ENCODE measurements at places on chromosomes 6 and 20.
A peak's percentile ranks its signal among the peaks of the same experiment; 100 is the strongest.

GRCh38 chr6:129491436-129491835 lies 218.5 kb downstream of the ARHGAP18 start:
- DNase-seq: peak; percentile 22

DNA sequence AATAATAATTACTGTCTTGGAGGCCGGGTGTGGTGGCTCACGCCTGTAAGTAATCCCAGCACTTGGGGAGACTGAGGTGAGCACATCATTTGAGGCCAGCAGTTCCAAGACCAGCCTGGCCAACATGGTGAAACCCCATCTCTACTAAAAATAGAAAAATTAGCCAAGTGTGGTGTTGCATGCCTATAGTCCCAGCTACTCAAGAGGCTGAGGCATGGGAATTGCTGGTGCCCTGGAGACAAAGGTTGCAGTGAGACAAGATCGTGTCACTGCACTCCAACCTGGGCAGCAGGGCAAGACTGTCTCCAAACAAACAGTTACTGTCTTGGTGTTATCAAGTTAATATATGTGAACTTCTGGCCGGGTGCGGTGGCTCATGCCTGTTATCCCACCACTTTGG lies 4.9 kb downstream of the RRP36 start:
- no peak for DNase-seq

DNA sequence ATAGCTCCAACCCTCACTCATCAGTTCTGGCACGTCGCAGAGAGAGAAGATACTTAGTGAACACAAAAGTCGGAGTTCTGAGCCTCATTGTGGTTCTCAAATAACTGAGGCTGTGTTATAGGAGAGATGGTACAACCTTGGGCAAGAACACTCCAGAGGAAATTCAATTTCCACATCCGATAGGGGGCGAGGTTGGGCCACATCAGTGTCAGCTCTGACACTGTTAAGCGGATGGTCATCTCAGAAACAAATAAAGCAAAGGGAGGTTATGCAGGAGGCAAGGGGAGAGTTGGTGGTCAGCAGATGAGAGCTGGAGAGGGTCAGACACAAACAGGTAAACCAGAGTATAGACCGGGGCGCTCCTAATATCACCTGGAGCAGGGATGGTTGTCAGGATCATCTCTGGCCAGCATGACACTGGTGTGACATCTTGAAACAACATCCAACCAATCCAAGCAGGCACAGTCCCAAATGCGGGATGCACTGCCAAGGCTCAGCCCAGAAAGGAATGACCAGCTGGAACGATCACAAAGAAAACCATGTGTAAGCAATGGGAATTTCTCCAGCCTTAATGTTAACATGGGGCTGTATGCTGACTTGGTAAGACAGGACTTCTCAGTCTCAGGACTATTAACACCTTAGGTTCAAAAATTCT lies 331.8 kb downstream of the HACE1 start:
- DNase-seq: peak; percentile 77

- DNase-seq: no peak
Measured at GRCh38 chr20:18728165-18728869, 85.3 kb upstream of the SCP2D1 start.

DNA sequence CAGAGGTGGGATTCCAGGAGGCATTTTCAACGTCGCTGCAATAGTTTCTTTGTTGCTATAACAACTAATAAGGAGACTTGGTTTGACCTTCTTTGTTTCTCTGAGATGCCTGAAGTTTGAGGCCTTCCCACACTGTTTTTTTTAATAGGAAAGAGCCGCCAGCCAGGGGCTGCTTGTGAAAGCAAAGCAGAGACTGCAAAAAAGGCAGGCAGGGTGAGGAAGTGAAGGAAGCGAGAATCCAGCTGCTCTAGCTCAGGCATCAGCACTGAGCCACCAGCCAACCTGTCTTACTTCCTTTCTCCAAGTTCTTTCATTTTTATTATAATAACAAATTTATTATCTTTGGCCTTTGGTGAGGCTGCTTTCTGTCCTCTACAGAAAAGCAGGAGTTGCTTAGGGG lies 179.1 kb downstream of the DOK5 start:
- DNase-seq: peak; percentile 28

DNA sequence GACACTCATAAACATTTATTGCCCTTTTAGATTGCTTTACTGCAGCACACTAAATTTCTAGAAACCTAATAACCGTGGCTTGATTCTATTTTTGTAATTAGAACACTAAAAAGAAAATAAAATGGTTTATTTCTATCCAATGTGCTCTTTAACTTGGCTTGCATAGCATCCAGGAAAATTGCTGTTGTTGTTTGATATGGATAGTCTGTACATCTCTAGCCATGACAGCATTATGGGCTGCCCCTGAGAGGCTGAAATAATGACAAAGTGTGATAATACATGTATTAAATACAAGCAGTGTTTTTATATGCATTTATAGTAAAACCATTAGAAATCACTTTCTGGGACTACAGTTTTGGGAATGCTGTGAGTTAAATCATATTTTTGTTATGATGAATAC lies 472.5 kb downstream of the EPM2A start:
- DNase-seq: no peak

DNA sequence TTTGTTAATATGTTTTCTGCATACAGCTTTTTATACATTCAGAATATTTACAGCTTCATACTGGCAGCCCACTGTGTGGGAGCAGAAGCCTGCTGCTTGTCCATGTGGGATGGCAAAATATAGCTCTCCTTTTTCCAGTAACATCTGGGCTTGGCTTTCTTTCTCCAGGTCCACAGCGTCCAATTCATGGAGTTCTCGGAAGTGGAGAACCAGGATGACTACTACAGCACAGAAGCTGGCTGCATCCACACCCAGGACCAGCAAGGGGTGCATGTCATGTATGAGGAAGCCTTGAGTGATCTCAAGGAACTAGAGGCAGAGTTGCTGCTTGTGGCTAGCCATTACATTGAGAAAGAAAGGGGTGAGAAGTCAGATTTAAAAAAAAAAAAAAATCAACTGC lies 143.1 kb downstream of the CD164 start:
- no peak for DNase-seq

- DNase-seq: peak; percentile 54
Measured at GRCh38 chr6:156886409-156886808, 109.2 kb downstream of the ARID1B start.

DNA sequence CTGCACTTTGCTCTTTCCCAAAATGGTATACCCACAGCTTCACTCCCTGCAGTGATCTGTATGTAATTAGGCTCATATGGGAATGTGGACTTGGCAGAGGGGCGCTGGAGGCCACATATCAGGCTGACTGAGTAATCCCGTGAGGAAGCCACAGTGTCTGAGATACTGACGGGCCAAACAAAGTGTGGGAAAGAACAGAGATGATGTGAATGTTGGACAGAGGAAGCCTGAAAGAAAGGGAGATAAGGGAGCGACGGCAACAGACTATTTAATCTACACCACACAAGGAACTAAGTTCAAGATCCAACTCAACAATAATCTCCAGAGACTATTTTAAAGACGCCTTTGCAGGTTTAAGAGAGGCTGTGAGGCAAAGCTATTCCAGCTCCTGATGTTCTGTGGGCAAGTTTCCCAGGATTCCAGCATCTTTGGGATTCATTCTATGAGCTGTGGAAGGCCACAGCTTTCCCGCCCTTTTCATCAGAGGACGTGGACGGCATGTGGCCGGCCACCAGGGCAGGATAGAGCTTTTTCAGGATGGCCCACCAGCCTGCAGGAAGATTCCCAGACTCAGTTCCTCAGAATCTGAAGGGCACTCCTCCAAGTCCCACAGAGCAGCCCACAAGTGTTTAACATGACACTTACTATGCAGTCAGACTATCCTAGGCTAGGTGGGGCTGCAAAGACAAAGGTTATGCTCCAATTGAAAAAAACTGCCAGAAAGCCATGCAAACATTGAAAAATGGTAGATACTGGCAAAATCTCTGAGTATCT lies 237.5 kb downstream of the ATXN1 start:
- DNase-seq: peak; percentile 96

GRCh38 chr6:80502871-80503270 lies 396.4 kb downstream of the BCKDHB start:
- DNase-seq: no peak

- DNase-seq: no peak
Measured at GRCh38 chr20:39289316-39289715, 327.2 kb downstream of the DHX35 start.

GRCh38 chr6:65229825-65230224 lies 477.2 kb downstream of the EYS start:
- DNase-seq: peak; percentile 38

- peak; percentile 22 for DNase-seq
Measured at GRCh38 chr6:147699637-147700036, 191.1 kb downstream of the SAMD5 start.

- DNase-seq: no peak
Measured at GRCh38 chr6:65708162-65708561, 1.1 kb upstream of the EYS start.

DNA sequence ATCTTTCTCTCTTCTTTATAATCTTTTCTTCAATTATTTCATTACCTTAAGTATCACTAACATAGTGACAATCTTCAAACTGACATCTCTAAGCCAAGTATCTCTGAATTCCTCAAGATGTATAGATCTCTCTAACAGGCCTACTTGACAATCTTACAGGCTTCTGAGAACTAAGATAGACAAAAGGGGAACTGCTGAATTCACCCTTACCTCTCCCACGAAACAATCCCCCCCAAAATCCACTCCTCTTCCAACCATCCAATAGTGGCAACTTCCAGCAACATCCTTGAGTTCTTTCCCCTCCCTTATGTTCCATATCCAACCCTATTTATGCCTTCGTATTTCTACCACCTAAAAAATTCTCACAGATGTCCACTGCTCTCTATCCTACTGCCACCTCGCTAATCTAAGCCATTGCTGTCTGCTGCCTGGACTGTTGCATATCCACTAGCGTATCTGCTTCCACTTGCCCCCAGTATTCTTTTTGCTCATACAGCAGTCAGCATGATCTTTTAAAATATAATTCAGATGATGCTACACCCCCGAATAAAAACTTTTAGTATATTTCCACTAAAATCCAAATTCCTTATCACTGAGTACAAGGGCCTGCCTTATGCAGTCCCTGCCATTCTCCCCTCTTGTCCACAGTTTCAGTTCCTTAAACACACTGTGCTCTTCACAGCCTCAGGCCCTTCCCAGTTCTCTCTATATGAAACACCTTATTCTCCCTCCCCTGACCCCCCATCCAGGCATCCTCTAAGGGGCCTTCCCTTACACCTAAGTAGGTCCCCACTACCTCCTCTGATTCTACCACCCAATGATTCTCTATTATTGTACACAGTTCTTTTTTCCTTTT lies 8.0 kb downstream of the REPS1 start:
- no peak for DNase-seq

- peak; percentile 7 for DNase-seq
Measured at GRCh38 chr20:20450521-20450920, 82.6 kb downstream of the INSM1 start.

DNA sequence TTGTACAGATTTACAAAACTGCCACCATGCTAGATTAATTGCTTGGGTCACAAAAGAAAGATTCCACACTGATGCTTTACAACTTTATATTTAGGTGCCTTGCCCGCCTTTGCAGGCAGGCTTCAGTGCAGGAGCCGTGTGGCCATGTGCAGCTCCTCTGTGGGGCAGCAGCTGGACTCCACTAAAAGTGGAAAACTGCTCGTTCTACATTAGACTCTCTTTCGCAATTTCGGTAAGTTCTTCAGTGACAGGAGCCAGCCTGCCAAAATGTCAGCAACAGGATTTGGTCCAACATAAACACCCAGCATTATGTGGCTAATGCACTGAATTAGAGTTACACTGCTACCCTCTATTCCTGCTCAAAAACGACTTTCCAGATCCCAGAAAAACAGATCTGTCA lies 174.4 kb upstream of the KCNK16 start:
- DNase-seq: peak; percentile 81

DNA sequence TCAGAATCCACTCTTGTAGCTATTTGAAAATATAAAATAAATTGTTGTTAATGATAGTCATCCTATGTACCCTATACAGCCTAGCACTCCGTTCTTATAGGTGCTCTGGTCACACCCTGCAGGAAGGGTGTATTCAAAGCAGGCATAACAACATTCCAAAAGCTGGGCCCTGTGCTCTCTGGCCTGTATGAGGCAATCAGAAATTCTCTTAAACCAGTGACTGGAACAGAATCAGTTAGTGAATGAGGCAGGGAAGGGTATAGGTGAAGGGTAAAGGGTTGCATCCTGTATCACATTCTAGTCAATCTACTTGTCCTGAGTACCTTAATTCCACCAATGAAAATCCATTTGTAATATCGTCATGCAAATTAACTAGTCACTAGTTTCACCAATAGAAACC lies 154.5 kb upstream of the ZNF217 start:
- DNase-seq: no peak

DNA sequence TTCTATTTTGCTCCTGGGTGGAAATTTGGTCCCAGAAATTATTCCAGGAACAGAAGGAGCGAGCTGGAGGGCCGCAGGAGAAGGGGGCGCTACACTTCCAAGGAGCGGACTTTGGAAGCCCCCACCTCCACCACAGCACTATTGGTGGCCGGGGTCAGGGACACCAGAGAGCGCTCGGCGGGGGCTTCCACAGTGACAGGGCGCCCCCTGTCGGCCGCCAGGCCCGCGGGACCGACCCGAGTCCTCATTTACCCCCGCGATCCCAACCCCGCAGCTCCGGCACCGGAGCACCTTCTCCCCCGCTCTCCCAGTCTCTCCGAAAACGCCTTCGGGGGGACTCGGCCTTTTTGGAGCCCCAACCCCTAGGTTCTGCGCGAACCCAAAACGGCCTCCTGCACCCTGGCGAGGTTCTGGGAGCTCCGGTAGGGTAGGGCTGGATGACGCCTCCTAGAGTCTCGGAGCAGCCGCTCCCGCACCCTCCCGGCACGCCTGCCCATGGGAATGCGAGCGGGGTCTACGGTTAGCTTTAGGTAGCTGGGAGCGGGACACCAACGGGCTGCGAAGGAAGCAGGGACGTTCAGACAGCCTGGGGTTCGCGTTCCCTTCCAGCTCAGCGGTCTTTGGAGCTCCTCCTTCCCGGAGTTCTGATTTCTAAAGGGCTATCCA lies 2.4 kb upstream of the FOXA2 start:
- DNase-seq: no peak

DNA sequence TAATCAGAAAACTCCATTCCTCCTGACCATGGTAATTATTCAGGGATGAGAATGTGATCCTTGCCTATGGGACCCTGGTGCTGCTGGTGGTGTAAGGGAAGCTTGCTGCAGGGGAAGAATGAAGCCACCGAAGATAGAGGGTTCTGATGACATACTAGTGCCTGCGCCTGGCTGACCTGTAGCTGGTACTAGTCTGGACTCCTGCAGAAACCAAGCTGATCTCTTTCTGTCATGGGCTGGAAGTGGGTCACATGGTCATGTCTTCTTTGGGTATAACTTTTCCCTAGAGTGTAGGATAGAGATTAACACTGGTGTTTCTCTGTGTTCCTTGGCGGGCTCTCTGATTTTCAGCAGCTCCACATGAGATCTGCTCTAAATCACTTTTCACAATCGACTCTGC lies 8.6 kb upstream of the SLC4A11 start:
- no peak for DNase-seq

Measured in fibroblast of pulmonary artery (primary cell).